ENCODE measurements at places on chromosomes 4 and X.

- no peak for DNase-seq
Observed at GRCh38 chr4:37132351-37132974, 112.1 kb upstream of the NWD2 start.

DNA sequence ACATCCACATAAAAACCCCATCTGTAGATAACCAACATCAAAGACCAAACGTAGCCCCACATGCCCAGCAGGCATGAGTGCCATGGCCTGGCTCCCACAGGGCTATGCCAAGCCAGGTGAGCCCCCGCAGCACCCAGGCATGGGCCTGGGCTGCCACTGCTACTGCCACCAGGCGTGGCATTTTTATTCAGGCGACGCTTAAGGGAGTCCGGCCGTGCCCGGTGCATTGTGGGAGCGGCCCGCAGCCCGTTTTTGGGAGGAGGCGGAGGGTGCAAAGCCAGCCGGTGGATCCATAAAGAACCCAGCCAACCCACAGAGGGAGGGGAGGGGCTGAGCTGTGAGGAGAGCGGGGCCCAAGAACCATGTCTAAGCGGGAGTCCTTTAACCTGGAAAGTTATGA lies 205.9 kb downstream of the CHIC1 start:
- no peak for DNase-seq

DNA sequence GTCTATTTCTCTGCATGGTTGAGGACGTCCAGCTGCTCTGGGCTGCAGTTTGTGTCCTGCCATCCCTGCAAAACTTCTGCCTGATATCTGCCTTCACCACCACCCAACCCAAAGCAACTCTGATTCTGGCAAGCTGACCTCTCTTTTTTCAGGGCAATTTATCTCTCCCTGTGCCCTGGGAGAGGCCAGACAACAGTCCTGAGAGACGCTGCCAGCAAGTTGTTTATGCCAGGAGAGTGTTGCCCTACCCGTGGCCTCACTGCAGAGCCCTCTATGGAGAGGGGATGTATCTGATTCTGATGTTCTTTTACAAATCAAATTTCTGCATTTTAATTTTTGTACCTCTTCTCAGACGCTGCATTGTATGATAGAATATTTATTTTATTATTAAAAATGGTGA lies 36.6 kb upstream of the BRWD3 start:
- no peak for DNase-seq

DNA sequence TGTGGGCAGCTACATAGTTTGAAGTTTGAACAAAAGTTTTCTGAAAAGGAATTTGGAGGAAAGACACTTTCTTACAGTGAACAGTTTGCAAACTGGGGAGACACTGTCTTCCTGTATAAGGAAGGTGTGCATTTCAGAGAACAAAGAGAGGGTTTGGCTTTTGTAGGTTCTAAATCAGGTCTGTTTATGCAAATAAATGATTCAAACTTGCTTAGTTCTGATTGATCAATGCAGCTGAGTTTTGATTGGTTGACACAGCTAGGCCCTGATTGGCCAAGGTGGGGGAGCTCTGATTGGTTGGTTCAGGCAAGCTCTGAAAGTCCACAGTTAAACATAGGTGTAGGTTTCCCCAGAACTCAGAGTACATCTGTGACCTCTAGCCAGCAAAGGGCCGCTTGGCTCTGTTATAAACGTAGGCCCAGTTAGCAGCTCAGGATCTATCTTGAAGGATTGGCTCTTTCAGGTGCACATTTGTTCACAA lies 63.0 kb upstream of the ENPP6 start:
- peak; percentile 43 for DNase-seq

DNA sequence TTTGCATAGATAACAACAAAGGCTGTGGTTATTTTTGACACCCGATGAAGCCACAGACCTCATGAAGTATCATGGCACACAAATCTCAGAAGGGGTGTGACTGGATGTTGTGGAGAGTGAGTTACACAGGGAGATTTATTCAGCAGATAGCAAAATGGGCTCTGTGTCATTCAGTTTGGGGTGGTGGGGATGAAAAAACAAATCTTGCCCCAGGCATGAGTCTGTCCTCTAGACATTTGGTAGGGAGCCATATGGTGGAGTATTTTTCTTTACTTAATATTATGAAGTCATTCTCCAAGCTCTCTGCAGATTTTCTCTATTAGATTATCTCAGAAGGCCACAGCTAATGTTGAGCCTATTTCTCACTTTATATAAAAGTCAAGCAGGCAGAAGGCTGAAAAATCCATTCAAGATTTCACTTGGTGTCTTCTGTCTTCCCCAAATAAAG lies 277.1 kb upstream of the TENM3 start:
- no peak for DNase-seq

DNA sequence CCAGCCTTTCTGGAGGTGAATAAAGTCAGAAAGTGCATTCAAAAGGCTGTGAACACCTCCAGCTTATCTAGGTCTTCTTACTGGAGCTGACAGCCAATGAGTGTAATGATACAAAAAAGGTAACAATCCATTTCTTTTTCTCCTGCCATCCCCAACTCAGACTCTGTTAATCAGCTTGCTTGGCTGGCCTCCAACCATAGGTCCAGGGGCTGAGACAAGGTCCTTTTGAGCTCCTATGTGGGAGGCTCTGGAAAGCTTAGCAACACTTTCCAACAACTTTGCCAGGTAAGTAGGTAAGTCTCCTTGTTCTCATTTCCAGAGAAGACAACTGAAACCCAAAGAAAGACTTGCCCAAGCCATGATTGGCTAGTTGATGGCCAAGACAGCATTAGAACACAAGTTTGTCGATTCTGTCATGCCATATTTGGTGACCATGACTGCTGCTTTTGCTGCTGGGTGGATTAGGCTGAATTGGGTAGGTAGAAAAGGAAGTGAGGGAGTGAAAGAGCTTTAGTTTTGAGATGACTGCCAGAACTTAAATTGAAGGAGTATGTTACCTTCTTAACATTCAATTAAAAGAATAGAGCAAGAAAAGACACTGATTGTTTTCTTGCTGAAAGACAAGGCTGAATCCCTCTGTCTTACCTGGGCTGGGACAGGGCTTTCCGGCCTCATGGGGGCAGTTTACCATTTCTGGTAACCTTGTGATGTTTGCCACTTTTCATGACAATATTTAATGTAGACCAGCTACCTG lies 22.8 kb downstream of the VSIG4 start:
- no peak for DNase-seq

GRCh38 chr4:10046471-10046870 lies 25.2 kb upstream of the SLC2A9 start:
- no peak for DNase-seq

- DNase-seq, result no peak
Observed at GRCh38 chr4:23458054-23458453, 431.8 kb downstream of the PPARGC1A start.

- DNase-seq, result no peak
Observed at GRCh38 chr4:24843096-24843495, 47.7 kb downstream of the SOD3 start.

DNA sequence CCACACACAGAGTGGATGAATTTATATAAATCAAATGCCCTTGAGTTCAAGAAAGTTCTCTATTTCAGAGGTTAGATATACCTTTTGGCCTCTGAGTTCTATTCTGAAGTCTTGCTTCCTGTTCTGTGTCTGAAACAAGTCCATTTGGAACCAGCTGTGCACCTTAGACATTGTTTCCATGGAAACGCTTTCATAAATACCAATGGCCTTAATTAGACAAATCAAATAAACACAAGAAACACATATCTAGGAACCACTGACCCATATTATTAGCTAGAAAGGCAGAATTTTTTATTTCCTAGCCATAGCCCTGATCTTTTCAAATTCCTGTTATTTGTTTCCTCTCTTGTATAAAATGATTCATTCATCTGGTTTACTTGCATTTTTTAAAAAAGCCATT lies 8.4 kb upstream of the C4orf54 start:
- DNase-seq, result no peak

DNA sequence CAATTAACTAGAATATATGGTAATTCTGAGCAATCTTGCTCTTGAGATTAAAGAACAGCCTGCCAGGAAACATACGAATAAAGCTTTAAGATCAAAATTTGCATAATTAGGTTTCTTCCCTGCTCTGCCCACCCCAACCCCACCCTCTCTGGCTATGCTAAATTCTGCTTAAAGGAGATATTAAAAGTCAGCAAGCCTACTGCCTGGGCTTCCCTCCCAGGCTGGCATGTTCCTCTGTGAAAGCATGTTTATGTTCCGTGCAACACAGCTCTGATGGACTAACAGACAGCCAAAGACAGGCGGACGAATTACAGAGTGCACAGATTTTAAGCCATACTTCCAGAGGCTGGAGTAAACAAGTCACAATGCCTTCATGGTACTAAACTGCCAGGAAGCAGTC lies 28.4 kb downstream of the CD99L2 start:
- DNase-seq, result no peak

- no peak for DNase-seq
Observed at GRCh38 chr4:8647626-8648025, 55.1 kb downstream of the CPZ start.

DNA sequence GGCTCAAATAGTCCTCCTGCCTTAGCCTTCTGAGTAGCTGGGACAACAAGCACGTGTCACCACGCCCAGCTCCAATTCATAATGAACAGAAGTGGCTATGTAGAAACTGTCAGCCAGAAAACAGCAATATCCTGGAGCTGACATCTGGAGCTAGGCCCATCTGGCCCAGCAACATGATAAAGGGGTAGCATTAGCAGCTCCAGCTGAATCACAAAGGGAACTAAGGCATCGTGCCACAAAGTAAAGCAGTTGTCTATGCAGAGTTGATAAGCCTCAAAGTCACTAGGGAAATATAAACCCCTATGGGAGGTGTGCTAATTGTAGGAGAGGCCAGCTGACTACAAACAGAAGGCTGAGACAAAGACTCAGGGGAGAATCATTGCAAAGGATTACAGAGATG lies 270.5 kb upstream of the GPC4 start:
- no peak for DNase-seq

DNA sequence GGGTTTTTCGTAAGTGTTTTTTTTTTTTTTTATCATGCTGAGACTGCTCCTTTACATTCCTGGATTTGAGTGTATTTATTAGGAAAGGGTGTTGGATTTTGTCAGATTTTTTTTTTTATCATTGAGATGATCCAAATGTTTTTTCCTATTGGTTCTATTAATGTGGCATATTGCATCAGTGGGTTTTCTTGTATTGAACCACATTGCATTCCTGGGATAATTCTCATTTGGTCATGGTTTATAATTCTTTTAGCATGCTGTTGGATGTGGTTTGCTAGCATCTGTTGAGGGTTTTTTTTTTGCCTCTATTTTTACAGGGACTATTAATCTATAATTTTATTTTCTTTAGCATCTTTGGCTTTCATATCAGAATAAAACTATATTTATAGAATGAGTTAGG lies 28.8 kb downstream of the COL4A5 start:
- DNase-seq, result no peak

DNA sequence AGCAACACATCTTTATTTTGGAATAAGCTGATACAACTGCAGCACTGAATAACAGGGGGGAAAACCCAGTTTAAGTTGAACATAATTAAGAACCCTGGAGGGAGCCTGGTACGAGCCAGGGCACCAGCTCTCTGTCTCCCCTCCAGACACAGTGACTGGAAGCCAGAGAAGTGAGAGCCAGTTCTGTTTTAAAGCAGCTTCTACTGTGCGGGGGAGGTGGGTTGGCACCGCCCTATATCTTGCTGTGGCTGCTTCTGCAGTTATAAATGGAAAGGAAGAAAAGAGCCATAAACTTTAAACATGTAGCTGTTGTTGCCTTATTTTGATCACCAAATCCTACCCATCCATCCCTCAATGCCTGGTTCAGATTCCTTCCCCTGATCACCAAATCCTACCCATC lies 207.9 kb upstream of the ANXA3 start:
- DNase-seq, result no peak

GRCh38 chr4:14906805-14907204 lies 95.5 kb upstream of the CPEB2 start:
- no peak for DNase-seq

DNA sequence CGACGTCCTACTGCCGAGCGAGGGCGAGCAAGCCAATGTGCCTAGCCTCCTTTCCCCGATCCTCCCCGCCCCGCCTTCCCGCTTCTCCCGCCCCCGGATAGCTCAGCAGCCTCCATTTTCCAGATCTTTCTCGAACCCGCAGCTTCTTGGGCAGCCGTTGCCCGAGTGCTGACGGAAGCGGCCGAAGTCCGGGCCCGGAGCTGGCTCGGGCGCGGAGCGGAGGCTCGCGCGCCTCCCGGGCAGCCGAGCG lies 172 bp upstream of the HSPA4L start:
- no peak for DNase-seq

DNA sequence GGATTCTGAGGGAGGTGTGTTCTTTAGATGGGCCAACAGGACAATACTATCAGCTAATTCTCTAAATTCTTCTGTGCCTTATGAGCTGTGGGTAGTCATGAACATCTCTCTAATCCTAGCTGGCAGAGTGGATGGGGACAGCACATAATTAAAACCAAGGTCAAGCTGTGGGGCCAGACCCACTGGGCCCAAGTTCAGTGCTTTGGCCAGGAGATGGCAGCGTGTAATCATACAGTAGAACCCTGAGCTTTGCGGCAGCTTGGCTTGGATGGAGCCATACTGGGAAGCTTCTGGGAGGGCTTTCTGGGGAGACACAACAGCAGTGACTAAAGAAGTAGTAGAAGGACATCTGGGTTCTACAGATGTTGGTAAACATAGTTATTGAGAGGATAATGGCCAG lies 140.3 kb upstream of the CXCL13 start:
- no peak for DNase-seq

DNA sequence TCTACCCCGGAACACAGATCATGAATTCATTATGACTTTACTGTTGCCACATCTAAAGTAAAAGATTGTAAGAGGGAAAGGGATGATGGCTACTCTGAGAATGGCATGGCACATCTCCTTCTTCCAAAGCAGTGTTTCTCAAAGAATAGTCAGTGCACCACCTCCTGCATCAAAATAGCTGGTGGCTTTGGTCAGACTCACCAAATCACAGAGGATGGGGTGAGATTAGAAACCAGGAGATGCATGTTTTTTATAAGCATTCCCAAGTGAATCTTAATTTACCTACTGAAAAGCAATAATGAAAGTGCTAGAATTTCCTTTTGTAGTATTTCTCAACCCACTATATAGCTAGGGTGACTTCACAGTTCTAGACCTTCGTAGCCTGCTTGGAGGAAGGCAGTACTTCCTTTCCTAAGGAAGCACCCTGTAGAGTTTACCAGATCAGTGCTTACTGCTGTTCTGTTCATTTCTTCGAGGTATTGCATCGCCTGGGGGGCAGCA lies 340.8 kb upstream of the KLF3 start:
- DNase-seq, result no peak

- DNase-seq, result no peak
Observed at GRCh38 chr4:83489711-83490326, 4.9 kb upstream of the ABRAXAS1 start.

DNA sequence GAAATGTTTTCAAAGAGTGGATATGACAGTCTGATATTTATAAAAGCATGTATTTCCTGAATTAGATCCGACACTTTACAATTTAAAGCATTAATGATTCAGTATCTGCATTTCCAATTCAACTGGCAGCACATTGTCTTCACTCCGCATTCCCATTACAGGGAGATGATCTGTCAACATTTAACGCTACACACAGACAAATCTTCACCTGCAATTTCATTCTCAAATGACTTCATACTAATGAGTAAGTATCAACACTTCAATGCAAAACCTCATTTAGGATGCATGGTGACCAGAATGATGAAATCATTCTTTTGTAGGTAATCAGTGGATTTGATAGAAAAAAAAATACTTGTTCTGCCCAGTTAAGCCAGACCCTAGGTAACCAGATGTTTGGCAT lies 749.6 kb downstream of the CENPC start:
- DNase-seq, result no peak

All from activated CD4-positive, alpha-beta memory T cell treated with anti-CD3 and anti-CD28 coated beads, Interleukin-2, amount 10 ng/mL, durations not matched to agents 7 days and 5 days (primary cell).